ENCODE measurements at places on chromosomes 6 and 20. TPM values are rescaled to one million over a fixed set of nuclear protein-coding genes. Genes with fewer than 3 reads are reported as not detected.

The PLG gene
- not detected for total RNA-seq

The CD24 gene
- 3.3 TPM for total RNA-seq

The RBPJL gene
- total RNA-seq: not detected

The PTCHD4 gene
- 6.5 TPM for total RNA-seq

The ENPP1 gene
- total RNA-seq: 16.3 TPM

The OR14J1 gene
- total RNA-seq: not detected

The ASIP gene
- not detected for total RNA-seq

Data from osteoblast (primary cell).